ENCODE measurements at places on chromosomes 13 and 19.

- DNase-seq = no peak
These were observed 612.4 kb downstream of the PCDH9 start for GRCh38 chr13:66617786-66618185.

- DNase-seq = no peak
These were observed 1.0 kb downstream of the KDM4B start for GRCh38 chr19:4969772-4970531.

DNA sequence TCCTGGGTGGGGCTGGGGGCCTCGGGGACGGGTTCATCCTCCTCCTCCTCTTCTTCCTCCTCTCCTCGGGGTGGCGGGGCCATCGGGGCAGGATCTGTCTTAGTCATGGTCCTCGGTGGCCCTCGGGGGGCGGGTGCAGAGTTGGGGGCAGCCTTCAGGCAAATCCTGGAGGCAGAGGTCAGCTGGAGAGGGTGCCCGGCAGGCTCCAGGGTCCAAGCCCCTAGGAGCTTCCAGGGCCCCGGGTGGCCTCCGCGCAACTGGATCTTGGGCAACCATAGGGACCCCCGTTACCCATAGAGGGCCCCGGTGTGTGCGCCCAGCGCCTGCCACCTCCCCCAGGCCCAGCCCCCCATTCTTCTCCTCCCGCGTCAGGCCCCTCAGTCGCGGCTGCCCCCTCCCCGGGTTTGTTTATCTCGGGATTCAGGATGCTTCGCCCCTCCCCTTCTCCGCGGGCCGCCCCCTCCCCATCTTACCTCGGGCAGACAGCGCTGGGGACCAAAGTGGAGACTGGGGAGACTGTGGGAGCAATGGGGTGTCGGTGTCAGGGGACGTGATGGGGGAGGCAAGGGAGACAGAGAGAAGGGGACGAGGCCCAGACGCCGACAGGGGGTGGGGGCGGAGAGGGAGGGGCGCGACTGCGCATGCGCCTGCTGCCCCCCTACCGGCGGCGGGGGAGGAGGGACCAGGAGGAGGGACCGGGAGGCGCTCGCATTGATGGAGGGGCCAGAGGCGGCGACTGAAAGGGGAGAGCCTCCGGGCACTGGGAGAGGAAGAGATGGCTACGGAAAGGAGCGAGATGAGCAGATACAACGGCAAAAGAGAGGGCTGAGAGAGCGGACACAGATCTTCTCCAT, at the start of gene CLIP3:
CLIP3 (minus strand) TSS at position 623 of the 854 bp plus-strand sequence; CDS start at position 107, 516 bp downstream.
- no peak for DNase-seq

- no peak for DNase-seq
These were observed 31.1 kb downstream of the ZNF146 start for GRCh38 chr19:36246006-36246481.

GRCh38 chr19:44878120-44878865, 12.8 kb upstream of the TOMM40 start:
- DNase-seq = no peak

DNA sequence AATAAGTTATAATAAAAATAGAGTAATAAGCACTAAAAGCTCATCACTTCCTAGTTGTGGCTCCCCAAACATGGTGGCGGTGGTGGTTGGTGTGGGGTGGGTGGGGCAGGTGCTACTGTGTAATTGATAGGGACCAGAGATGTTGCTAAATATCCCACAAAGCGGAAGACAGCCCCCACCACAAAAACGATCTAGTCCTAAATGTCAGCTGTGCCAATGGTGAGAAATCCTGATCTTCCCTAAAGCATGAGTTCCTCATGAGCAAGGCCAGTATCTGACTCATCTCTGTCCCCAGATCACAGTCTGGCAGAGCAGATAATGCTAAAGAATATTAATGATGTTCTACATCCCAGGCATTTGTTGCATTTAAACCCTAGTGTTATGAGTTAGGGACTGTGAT, 1.9 kb upstream of the EDDM13 start:
- DNase-seq = no peak

GRCh38 chr13:95671597-95671996, 5.3 kb upstream of the DNAJC3 start:
- DNase-seq = no peak
